ENCODE measurements at places on chromosomes 2 and 18.

GRCh38 chr2:177540283-177540682 is 147.7 kb downstream of the AGPS start:
- no peak overlapping the region for H3K4me3 ChIP-seq
- H3K27ac ChIP-seq: no peak overlapping the region
- no peaks in the 10 kb centered on the region for H3K36me3 ChIP-seq
- no peaks in the 10 kb centered on the region for H3K4me1 ChIP-seq

DNA sequence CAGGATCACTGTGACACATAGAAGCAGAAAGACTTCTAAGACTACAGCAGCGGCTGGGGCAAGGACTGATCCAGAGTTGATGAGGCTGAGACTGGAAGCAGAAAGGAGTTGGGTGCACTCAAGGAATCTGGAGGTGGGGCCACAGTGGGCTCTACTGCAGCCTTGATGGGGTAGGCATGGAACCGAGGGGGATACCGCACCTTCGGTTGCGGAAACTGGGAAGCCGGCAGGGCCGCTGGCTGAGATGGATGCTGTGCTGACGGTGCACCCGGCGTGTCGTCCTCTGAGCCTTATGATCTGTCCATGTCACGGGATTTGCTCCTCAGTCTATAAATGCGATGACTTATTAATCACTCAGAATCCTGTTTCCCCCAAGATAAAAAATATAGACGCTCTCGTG is 473.5 kb upstream of the MYT1L start:
- no peak overlapping the region for H3K4me3 ChIP-seq
- H3K36me3 ChIP-seq: no peaks in the 10 kb centered on the region
- H3K27me3 ChIP-seq: no peaks in the 10 kb centered on the region
- DNase-seq: no peak
- H3K27ac ChIP-seq: no peak overlapping the region
- H3K4me1 ChIP-seq: no peaks in the 10 kb centered on the region

DNA sequence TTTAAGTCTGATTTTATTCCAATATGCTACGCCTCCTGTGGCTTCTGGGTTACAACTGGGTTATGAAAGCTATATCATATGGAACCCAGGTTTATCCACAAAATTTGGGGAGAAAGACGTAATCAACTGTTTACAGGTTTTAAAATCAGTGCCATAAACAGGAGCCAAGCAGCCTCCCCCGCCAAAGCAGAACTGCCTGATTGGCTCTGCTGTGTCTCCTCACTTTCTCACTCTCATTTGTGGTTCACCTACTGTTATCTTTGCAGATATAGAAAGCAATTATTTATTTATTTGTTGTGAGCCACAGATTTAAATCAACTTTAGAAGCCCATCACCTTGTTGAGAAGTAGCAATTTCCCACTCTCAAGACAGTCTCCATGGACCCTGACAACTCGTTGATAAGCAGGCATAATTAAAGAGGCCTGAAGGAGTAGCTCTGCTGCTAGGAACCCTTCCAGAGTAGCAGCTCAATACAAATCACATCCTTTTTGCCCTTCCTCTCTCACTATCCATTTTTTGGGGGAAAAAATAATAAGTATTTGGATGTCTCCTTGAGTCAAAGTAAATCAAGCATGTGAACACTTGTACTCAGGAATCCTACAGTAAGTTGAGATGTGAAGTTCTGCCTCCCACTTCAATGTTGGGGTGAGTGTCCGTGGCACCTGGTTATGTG is 191.0 kb upstream of the CCDC150 start:
- H3K27me3 ChIP-seq: no peaks in the 10 kb centered on the region
- H3K36me3 ChIP-seq: no peaks in the 10 kb centered on the region
- no peaks in the 10 kb centered on the region for H3K4me1 ChIP-seq
- no peak overlapping the region for H3K27ac ChIP-seq

DNA sequence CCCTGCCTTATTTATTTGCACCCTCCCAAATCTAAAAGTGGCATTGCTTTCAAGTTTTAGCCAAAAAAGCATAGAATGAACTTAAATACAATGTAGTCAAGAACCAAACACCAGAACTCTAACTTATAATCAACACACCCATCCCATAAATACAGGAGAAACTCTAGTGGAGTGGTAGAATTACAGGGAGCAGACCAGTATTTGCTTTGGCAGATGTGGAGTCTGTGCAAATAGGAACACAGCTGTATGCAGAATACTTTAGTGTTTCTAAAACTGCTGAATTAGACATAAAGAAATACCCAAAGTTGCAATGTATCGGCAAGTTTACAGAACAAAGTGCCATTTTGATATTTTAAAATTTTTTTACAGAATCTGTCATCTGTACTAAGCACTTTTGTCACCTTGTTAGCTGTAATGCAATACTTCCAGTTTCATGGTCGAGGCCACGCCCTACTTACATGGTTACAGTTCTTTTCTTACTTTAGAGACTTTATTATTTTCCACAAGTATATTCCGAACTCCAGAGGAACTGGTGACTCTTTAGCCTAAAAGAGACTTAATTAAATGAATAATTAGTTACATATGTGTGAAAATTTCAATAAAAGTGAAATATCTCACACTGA is 23.7 kb upstream of the COL5A2 start:
- no peaks in the 10 kb centered on the region for H3K4me1 ChIP-seq
- no peak overlapping the region for H3K4me3 ChIP-seq

DNA sequence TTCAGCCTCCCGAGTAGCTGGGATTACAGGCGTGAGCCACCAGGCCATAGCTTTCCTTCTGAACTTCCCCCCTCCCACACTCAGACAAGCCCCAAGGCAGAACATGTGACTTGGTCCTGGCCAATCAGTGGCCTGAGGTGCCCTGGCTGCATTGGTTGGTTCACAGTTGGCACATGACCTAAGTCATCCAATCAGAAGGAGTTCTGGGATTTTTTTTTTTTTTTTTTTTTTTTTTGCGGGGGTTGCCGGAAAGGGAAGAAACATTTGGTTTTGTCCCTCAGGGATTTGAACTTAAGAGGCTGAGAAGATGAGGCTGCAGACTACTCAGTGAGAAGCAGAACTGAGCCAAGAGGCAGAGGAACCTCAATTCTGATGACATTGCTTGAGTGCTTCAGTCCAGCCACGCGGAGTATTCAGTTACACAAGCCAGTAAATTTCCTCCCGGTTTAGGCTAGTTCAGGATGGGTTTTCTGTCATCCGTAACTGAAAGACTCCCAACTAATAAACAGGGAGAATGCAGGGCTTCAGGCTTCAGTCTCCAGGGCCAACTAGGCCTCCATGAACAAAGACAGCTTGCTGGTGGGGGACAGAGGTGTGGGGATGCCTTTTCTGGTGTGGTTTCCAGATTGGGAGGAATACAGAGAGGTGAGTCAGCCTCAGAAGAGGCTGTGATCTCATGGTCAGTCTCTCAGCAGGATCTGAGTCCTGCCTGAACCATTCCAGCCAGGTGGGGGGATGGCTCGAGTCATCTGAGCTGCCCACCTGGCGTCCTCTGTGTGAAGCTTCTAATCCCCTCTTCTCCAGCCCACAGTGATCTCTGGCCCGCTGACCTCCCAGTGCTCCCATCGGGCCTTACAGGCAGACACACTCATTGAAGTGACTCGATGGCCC is 9.2 kb downstream of the PTMA start:
- DNase-seq: no peak
- H3K27ac ChIP-seq: no peak overlapping the region
- H3K4me1 ChIP-seq: peaks cover 11% of the 10 kb centered on the region

DNA sequence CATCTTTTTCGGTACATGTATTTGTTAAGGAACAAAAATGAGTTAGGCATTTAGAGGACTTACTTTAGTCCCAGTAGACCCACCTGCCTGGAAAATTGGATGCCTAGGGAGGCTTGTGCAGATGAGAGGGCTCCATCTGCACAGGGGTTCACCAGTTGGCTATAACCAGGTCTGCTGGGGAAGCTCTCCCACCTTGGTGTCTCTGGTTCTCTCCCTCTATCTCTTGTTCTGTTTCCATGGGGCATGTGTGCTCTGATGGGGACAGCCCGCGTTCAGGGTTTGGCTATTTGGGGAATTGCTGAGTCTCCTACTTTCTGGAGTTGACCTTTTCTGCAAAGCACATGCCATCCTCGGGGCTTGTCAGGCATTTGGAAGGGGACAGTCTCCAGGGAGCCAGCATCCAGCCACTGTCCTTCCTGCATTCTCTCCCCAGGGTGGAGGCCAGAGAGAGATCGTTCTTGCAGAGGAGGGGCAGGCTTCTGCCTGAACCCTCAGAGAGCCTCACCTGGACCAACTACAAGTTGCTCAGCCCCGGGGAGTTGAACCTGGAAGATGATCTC is 157.3 kb downstream of the KLHL29 start:
- H3K36me3 ChIP-seq: no peaks in the 10 kb centered on the region
- H3K27me3 ChIP-seq: no peaks in the 10 kb centered on the region
- no peaks in the 10 kb centered on the region for H3K4me1 ChIP-seq
- no peak for DNase-seq

GRCh38 chr2:146228020-146228393 is 1616.8 kb upstream of the ACVR2A start:
- DNase-seq: no peak
- no peak overlapping the region for H3K4me3 ChIP-seq
- no peaks in the 10 kb centered on the region for H3K4me1 ChIP-seq
- H3K27ac ChIP-seq: no peak overlapping the region

DNA sequence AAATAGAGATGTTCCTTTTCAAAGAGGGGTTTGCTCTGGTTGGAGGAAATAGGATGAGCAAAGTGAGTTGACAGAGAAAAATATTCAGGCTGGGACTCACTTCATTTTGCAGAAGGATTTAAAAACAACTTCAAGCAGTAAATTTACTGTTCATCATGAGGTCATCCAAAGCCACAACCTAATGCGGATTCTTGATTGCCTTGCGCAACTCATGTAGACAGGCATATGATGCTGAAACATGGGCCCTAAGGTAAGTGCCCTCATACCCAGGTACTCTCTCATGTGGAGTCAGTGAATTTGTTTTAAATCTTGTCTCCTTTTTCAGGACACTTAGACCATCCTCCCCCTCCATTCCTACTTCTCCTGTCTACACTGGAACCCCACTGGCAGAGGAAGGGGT is 51.9 kb upstream of the LYPD1 start:
- no peak overlapping the region for H3K4me3 ChIP-seq
- no peak overlapping the region for H3K27ac ChIP-seq
- no peaks in the 10 kb centered on the region for H3K27me3 ChIP-seq
- no peaks in the 10 kb centered on the region for H3K4me1 ChIP-seq

DNA sequence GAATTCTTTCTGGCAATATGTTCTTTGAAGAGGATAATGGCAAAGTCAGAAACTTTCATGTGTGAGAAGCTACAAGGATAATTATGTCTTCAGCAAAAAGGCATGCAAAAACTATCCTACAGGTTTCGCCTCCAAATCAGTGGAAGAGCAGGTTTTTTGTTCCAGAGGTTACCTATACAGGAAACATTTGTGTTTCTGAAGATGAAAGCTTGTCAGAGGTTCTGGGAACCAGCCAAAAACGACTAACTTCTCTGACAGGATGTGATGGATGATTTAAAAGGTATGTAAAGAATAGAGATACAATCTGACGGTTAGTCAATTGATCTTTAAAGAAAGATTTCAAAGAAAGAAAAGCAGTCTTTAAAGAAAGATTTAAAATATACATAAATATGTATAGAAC is 37.6 kb downstream of the RND3 start:
- H3K36me3 ChIP-seq: no peaks in the 10 kb centered on the region
- H3K27ac ChIP-seq: no peak overlapping the region
- H3K4me1 ChIP-seq: no peaks in the 10 kb centered on the region
- H3K4me3 ChIP-seq: no peak overlapping the region
- no peaks in the 10 kb centered on the region for H3K27me3 ChIP-seq
- DNase-seq: no peak

GRCh38 chr18:37481491-37481890 is 84.1 kb downstream of the CELF4 start:
- H3K4me1 ChIP-seq: peaks cover 3% of the 10 kb centered on the region
- no peaks in the 10 kb centered on the region for H3K36me3 ChIP-seq
- H3K4me3 ChIP-seq: no peak overlapping the region
- DNase-seq: no peak

DNA sequence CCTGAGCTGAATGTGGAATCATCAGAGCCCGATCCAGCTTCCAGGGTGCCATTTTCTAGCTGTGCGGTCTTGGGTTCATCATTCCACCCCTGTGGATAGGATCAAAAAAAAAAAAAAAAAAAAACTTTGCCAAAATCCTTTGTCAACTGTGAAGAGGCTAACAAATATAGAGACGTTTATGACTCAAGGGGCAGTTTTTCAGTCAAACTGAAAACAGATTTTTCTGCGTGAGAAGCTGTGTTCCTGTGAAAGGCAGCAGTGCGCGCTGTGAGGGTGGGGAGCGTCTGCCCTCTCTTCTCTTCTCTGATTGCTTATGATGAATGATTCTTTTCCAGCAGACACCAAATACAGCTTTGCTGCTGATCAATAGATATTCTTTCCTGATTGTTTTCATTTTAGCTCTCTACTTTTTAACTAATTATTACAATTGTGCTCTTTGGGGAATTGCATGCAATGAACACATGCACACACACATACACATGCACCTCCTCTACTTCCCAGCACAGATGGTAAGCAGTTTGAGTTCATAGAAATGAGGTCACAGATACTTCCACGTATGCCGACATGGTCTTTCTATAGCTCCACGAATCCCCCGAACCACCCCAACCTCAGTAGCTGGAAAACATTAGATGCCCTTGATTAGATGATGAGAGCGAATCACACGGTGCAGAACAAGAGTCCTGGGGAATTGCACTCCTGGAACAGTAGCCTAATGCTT is 175.4 kb downstream of the NRP2 start:
- H3K36me3 ChIP-seq: no peaks in the 10 kb centered on the region
- no peak overlapping the region for H3K27ac ChIP-seq
- no peaks in the 10 kb centered on the region for H3K27me3 ChIP-seq

DNA sequence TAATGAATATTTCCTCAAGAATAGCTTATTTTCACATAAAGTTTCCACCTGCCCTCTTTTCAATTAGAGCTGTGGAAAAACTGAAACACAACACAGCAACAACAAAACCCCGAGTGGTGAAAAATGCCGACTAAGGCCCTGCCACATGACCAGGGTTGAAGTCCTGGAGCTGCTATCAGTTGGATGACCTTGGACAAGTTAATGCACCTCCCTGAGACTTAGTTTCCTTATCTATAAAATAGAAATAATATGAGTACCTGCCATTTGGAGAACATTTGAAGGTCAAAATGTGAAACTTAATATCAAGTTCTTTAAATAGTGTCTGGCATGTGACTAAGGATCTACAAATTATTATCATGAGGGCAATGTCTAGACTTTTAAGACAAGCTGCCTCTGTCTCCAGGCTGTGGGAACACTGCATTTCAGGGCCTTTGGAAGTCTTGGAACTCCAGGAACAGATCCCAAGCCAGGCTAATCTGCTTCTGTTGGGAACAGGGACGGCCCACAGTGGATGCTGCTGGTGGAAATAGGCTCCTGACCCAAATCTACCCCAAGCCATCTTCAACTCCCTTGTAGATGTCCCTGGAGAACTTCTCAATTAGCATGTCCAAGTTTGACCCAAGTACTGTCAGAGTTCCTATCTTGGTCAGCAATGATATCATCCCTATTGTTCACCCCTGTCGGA is 42.0 kb upstream of the TRIB2 start:
- no peaks in the 10 kb centered on the region for H3K27me3 ChIP-seq
- H3K27ac ChIP-seq: no peak overlapping the region
- no peak overlapping the region for H3K4me3 ChIP-seq
- H3K4me1 ChIP-seq: no peaks in the 10 kb centered on the region
- DNase-seq: no peak

- DNase-seq: no peak
- no peak overlapping the region for H3K4me3 ChIP-seq
- H3K27ac ChIP-seq: no peak overlapping the region
Observed at GRCh38 chr2:134027980-134028379, 225.9 kb upstream of the MGAT5 start.
